ENCODE measurements at places on chromosomes 4 and X.

GRCh38 chr4:53644607-53645006 lies 53.3 kb upstream of the LNX1 start:
- DNase-seq, result no peak

- no peak for DNase-seq
These were observed 20.2 kb upstream of the MGST2 start for GRCh38 chr4:139645458-139645857.

DNA sequence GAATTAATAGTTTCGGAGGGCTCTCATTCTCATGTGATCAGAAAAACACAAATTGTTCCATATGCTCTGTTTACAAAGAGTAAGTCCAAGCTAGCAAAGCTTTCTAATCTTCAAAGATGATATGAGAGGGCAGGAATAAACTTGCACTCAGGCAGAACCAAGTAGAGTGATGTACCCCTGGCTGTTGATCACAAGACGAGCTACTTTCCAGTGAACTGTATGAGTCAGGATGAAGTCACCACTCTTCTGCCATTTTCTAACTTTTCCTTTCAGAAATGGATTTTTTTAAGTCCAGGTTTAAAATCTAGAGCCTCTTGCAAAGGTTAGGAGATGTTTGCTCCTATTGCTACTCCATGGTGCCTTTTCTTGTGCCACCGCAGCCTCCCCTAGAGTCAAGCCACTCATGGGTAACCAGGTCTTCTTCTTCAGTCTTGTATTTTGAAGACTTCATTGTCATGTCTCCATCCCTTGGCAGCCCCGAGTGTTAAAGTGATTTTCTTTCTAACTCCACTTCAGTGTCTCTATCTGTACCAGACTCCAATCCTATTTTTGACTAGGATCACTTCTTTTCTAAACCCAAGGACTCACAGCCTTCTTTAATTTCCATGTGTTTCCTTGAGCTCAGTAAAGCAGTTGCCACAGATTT lies 171.9 kb upstream of the GALNT7 start:
- DNase-seq, result no peak

DNA sequence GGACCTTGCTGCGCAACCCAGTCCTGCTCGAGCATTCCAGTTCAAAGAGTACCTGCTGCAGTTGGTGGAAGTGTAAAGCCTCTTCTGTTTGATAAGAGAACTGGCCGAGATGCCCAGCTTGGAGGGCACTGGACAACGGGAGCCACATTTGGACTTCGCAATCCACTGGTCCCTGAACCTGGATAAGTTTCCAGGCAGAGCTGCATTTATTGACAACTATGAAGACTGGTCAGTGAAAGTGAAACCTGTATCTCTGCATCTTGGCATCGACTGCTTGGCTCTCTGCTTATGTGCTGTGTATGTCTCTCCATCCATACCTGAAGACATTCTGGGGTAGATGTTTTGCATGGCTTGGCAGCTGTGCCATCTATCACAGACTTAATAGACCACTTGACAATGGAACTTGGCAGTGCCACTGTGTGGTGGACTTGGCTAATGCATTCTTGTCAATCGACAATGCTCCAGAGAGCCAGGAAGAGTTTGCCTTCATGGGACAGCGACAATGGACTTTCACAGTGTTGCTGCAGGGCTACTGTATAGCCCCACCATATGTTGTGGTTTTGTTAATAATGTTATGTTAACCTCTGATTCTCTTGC lies 43.5 kb upstream of the ZBTB33 start:
- no peak for DNase-seq

DNA sequence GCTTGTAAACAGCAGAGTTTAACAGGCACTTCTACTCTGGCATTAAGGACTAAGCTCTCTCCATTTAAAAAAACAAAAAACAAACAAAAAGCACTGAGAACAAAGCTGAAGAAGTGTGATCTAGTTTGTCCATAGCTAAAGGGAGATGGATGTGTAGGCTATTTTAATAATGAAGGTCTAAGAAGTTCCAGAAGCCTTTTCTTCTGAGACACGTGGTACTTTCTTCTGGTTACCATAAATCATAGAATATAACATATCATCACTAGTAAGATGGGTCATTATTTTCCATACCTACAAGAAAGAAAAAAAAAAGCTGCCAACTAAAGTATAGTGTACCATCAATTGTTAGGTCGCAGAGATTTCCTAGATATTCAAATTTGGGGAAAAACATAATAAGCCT lies 722 bp upstream of the NBDY start:
- no peak for DNase-seq

GRCh38 chrX:108601276-108601675 lies 135.1 kb downstream of the IRS4 start:
- no peak for DNase-seq

DNA sequence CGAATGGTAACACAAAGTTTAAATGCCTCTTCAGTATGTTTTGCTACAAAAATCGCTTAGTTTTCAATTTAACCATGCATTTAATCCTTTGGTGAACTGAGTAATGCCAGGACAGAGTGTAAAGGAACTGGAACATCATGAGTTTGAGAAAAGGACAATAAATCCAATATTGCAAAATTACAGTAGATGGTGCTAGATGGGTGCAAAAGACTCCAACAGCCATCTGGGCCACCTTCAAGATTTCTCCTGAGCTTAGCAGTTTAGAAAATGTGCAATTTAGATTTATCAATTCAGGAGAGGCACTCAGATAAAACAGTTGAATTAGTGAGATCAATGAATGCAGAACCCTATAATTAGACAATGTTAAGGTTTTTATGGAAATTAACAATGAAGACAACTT lies 33.2 kb upstream of the MID1IP1 start:
- DNase-seq, result no peak

DNA sequence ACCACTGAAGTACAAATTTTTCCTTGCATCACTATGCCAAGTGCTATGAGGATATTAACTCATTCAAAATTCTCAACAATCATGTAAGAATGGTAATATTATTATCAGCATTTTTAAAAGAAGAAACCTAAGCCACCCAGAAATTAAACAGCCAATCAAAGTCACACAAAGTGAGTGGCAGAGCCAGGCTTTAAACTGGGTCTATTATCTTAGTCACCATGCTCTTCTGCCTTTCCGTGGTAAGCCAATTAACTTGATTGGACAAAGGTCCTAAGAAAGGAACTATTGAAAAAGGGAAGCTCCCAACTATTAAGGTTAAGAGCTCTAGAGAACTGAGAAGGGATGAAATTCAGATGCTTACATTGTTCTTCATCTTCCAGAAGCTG lies 111.5 kb downstream of the ASB9 start:
- no peak for DNase-seq

DNA sequence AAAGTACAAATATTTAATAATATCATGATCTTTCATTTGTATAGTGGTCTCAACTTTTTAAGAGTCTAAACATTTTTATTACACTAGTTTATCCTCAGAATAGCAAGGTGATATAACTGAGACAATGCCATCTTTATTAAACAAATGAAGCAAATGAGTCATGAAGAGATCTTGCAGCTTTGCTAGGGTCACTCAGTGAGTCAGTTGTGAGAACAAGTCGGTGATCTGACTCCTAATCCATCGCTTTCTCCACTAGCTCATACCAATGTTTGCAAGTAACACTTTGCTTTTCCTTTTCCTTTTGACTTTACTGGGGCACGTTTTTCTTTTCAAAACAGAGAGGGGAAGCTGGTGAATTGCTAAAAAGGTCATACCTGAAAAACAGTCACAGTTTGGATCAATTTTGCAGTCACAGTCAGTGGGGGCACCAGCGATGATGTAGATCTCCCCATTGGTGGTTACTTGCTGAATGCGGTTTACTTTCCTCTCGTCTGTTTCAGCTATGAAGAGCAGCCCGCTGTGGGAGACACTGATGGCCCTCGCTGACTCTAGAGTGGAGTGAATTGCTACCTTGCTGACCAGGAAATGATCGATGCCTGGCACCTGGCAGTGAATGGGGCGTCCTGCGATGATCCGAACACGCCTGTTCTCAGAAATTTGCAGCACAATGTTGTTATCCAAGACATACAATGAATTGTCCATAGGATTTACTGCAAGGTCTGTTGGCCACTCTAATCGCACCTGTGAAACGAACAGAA lies 75.7 kb downstream of the SH2D1A start:
- no peak for DNase-seq

DNA sequence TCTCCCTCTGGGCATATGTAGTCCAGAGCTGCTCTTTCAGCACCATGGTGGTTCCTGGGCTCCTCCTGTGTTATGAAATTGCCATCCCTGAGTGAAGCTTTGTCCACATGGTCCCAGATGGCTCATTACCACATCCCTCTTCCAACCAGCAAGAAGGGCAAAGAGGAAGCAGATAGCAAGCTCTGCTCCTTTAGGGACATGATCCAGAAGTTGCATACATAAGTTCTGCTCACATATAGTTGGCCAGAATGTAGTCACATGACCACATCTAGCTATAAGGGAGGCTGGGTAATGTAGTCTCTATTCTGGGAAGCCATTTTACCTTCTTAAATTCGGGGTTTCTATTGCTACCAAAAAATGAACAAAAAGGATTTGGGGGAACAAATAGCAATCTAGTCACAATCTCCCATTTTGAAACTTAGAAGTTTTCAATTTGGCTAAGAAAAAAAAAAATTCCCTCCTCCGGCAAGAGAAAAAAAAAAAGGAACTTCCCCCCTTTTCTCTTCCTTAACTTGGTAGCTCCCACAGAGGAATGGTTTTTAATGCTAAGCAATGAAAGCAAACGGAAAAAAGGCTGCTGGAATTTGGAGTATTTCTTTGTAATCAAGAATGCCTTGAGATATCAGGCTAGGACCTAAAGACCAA lies 88.2 kb upstream of the USP9X start:
- DNase-seq, result no peak

GRCh38 chr4:153234885-153235284 lies 30.6 kb downstream of the TRIM2 start:
- no peak for DNase-seq

DNA sequence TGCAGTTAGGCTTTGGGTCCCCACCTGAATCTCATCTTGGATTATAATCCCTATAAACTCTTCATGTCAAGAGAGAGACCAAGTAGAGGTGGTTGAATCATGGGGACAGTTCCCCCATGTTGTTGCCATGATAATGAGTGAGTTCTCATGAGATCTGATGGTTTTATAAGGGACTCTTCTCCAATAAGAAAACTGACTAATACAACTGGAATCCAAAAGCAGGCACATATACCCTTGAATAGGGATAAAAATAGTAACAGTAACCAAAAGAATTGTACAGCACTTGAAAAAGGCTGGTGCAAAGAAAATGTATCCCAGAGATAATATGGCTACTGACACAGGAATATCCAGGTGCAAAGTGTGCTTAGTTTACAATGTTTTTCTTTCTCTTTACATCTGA lies 351.5 kb upstream of the MAD2L1 start:
- DNase-seq, result no peak

DNA sequence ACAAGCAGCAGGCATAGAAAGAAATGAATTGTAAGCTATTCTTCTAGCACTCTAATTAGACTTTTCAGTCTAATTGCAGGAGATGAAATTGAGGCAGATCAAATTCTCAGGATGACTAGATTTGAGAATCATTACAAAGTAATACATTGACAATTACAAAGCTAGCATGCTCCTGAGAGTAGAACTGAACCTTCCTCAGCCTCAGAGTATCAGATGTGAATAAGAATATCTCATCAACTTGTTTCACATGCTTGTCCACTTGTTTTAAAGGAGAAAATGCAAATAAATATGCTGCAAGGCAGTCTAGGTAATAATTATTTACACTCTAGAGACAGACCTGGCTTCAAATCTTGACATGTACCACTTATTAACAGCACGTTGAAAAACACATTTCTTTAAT lies 491.0 kb upstream of the MAGEB2 start:
- no peak for DNase-seq

DNA sequence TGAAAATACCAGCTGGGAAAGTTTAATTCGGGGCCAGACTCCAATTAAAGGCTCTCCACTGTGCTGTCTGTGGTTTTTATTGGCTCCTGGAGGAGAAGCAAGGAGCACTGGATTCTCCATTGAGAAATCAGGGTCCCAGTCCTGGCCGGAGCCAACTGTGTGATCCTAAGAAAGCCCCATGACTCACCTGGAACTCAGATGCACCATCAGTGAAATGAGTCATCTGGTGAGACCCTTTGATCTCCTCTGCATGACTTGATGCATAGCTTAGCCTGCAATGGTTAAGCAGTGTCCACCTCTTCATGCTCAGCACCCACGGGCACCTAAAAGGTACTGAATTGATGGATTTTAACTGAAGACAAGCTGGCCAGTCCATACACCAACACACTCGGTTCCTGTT lies 119.2 kb upstream of the VCX3B start:
- no peak for DNase-seq

- DNase-seq, result no peak
These were observed 6.2 kb upstream of the CSF2RA start for GRCh38 chrX:1262369-1262768.

DNA sequence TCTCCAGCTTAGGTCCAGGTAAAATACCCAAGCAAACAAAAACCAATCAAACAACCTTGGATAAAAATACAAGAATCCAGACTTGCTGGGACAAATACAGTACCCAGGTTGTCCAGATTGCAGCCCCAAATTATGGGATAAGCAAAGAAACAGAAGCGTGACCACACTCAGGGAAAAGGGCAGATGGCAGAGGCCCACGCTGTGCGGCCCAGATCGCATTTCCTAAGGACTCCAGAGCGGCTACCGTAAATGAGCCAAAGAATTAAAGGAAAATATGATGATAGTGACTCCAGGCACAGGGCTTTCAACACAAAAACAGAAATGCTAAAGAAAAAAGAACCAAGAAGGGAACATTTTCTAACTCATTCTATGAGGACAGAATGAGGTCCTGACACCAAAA lies 50.3 kb downstream of the FGFRL1 start:
- no peak for DNase-seq

DNA sequence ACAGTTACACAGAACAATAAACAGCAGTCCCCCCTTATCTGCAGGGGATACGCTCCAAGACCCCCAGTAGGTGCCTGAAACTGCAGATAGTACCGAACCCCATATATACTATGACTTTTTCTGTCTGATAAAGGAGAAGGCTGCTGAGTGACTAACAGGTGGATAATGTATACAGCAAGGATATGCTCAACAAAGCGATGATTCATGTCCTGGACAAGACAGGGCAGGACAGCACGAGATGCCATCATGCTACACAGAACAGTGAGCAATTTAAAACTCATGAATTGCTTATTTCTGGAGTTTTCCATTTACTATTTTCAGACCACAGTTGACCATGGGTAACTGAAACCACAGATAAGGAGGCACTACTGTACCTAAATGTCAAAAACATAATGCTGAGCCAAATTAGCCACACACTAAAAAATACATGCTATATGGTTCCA lies 76.1 kb downstream of the MANBA start:
- DNase-seq, result no peak

DNA sequence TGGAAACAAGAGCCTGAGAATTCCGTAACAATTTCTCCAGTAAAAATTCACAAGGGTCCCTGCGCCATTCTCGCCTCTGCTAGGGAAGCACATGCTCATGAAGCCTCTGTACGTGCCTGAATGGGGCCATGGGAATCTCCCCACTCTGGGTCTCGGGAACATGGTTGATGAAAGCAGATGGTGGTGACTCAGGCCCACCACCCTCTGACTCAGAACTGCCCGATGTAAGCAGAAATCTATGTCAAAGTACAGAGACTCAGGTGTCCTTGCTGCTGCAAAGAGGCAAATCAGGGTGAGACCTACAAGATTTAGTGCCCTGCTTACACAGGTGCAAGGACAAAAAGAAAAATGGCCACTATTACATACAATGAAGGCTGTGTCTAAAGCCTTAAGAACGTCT lies 65.0 kb downstream of the SCD5 start:
- DNase-seq, result no peak

- DNase-seq, result no peak
These were observed 409.2 kb downstream of the NKX6-1 start for GRCh38 chr4:84089652-84090437.

GRCh38 chr4:124783847-124784246 lies 71.3 kb upstream of the ANKRD50 start:
- DNase-seq, result no peak

Data from progenitor cell of endocrine pancreas (in vitro differentiated cells).